ENCODE measurements at places on chromosomes 12 and 14.

GRCh38 chr14:37413504-37414003 lies 181.5 kb downstream of the FOXA1 start:
- DNase-seq: no peak

- DNase-seq: no peak
Observed at GRCh38 chr14:30982533-30982932, 42.9 kb upstream of the AP4S1 start.

DNA sequence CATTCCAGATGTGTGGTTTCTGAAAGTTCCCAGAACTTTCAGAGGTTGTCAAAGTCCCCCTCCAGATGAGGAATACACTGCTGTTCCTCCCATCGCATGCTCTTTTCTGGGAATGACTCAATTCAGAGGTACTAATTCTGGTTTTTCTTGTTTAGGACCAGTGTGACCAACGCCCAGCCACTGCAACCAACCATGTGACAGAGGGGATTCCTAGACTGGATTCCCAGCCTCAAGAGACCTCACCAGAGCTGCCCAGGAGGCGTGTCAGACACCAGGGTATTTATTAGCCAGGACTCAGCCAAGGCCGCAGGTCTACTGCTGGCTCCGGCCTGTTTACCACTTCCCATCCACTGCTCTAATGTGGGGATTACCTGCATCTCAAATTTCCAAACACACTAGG lies 24.2 kb downstream of the TRAFD1 start:
- no peak for DNase-seq

- no peak for DNase-seq
Observed at GRCh38 chr14:54474232-54474793, 14.5 kb downstream of the GMFB start.

DNA sequence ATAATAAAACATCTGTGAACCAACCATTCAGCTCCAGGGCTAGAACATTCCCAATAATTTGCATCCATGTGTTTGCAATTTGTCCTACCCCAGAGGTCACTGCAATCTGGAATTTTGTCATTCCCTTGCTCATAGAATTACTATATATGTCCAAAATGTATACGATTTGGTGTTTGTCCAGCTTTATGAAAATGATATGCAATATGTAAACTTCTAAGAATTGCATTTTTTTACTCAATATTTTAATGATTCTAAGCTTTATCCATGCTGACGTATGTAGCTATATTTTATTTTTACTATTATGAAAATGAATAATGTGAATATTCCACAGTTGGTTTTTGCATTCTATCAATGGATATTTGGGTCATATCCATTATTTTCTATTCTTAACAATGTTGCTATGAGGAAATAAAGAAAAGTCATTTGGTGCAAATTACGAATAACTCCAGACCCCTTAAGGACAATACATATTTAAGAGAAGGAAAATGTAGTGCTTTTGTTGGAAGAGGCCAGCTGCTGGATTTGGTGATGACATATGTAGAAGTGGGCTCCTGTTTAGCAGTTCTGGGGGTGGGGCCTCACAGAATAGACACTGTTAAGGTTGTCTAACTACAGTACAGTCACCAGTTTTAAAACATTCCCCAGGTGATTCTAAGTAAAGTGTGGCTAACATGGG lies 139.4 kb downstream of the SLC38A4 start:
- DNase-seq: no peak
